NT2/D1 (cell line): ENCODE measurements at places on chromosomes 16 and 17.

GRCh38 chr16:28492511-28492910 lies 637 bp upstream of the CLN3 start:
- no peak for DNase-seq

- no peak for DNase-seq
Observed at GRCh38 chr16:69440250-69440649, 15.8 kb downstream of the CYB5B start.

DNA sequence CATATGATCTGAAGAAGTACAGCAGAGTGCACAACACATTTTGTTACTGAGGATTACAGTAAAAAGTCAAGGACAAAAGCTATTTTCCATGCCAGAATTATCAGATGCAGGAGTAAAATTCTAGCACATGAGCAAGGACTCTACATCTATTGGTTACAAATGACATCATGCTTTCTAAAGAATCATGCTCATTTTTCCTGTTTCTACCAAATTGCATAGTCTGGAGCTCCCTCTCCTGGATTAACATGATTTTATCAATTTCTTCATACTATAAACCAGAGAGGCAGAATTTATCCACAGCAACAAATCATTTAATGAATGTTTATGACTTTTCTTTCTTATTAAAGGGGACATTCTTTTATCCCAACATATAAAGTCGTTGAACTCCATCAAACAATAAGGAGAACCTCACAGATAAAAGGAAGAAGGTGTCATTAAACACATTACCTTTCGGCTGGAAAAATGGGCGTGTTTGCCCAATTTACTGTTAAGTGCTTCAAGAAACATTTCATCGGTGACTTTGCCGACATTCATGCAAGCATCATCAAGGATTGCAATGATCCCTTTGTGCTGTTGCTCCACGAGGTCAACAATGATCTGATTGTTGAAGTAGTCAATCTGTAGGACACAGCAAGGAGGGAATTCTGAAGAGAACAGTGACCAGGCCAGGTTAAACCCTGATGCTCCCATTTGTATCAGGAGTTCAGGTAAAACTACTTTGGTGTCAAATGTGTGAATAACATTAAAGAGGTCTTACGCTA lies 121.7 kb downstream of the MYO1D start:
- no peak for DNase-seq

DNA sequence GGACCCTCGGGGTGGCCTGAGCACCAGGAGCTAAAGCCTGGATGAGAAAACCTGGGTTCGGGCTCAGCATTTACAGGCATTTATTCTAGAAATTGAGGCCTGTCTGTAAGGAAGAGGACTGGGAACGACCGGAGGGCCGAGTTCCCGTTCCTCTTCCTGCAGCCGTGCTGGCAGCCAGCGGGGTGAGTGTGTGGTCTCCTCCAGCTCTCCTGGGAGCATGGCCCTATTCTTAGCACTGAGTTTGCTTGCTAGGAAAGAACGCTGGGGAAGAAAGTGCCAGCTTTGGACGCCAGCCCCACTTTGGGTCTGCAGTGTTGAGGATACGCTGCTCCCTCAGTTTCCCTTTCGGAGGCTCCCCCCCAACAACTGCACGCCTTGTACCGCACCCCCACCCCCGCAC lies 49.6 kb downstream of the MGAT5B start:
- no peak for DNase-seq

DNA sequence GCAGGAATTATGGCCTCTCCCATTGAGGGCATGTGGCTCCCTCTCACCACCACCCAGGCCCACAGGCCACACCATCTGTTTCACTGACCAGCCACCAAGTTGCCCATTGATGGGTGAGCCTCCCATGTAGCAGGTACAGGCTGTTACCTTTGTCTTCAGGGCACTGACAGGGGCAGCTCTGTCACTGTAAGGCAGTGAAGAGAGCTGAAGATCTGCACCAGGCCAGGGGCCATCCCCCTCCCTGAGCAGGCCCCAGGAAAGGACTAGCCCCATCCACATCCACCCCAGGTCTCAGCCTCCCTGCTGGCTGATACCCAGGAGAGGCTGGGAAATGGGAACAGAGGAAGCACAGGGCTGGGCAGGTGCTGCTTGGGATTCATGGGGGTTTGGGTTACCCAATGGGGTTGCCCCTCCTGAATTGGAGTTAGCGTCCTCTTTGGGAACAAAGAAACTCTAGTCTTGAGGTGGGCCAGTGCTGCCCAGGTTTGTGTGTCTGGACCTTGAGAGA lies 1691.4 kb downstream of the TP53TG3F start:
- DNase-seq, result no peak

GRCh38 chr17:82238472-82239201 lies 9.8 kb downstream of the SLC16A3 start:
- no peak for DNase-seq

- DNase-seq, result no peak
Observed at GRCh38 chr17:32323811-32324491, 18.0 kb downstream of the C17orf75 start.

GRCh38 chr17:62064029-62064790 lies 868 bp downstream of the MED13 start:
- no peak for DNase-seq

- no peak for DNase-seq
Observed at GRCh38 chr16:52547004-52547833, at the start of gene TOX3. Gene TOX3, minus strand, starts transcription at chr16:52547143. Its CDS starts 420 bp downstream, at chr16:52546723.

DNA sequence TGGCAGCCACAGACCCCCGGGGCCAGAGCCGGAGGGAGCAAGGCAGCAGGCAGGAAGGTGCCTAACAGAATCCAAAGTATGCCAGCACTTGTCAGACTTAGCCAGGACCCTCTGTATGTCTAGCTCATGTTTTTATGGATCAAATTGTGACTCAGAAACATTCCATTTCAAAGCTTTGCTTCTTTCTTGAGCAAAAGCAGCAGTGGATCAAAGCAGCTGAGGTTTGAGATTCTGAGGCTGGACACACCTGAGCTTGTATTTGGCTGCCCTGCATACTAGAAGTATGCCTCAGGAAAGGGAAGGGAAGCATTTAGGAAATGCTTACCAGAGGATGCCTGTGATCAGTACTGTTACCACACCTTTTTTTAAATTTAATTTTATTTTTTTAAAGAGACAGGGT lies 5.7 kb upstream of the MYO1C start:
- DNase-seq, result no peak

DNA sequence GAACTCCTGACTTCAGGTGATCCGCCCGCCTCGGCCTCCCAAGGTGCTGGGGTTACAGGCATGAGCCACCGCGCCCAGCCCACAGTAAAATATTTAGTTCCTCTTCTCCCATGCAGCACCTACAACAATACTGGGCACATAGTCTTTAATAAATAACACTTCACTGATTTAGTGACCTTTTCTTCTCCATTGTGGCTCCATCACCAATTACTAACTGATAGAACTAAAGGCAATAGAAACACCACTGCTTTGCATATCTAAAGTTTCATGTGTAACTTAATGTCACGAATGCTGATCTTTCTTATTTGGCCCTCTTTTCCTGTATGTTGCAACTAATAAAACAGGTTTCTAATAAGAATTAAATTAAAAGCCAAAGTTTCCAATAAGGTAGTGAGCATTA lies 38.9 kb downstream of the TRIM37 start:
- DNase-seq, result no peak

GRCh38 chr17:22142091-22142490 lies 449.8 kb downstream of the KCNJ18 start:
- no peak for DNase-seq

DNA sequence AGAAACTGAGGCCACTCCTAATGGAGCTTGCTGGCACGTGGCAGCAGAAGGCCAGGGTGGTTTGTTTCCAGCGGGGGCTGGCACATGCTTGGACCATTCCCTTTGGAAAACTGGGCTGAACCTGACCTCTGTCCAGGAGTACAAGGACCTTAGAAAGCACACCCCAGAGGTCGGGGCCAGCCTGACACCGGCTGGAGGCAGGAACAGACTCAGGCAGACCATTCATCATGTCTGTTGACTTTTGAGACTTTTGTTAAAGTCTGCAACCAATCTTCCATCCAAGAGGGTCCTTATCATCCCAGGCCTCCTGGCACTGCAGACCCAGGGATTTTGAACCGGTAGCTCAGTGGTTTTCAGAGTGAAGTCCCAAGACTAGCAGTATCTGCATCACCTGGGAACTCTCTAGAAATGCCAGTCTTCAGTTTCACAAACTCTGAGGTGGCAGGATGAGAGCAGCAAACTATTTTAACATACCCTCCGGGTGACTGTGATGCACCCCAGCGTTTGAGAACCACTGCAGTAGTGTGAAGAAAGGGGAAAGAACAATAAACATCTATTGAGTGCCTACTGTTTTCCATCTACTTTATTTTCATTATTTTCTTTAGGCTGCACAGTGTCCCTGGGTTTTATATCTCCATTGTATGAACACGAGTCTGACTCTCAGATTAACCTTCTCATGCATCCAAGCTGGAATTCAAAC lies 145.3 kb upstream of the PLCG2 start:
- DNase-seq, result no peak

DNA sequence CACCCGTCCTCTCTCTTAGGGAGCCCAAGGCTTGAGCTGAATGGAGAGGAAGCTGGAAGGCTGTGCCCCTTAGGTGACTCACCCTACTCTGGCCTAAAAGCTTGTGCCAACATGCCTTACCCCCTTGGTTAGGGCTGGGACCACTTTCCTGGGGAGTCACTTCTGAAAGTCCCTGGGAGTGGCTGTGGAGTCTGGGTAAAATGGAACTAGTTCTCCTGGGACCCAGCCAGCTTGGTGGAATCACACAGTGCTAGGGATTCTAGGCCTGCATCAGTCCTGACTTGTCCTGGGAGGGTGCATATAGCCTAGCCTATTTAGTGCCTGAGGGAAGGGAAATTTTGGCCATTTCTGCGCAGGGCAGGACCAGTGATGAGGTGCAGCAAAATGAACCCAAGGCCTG lies 10.5 kb downstream of the MMP28 start:
- DNase-seq, result no peak

DNA sequence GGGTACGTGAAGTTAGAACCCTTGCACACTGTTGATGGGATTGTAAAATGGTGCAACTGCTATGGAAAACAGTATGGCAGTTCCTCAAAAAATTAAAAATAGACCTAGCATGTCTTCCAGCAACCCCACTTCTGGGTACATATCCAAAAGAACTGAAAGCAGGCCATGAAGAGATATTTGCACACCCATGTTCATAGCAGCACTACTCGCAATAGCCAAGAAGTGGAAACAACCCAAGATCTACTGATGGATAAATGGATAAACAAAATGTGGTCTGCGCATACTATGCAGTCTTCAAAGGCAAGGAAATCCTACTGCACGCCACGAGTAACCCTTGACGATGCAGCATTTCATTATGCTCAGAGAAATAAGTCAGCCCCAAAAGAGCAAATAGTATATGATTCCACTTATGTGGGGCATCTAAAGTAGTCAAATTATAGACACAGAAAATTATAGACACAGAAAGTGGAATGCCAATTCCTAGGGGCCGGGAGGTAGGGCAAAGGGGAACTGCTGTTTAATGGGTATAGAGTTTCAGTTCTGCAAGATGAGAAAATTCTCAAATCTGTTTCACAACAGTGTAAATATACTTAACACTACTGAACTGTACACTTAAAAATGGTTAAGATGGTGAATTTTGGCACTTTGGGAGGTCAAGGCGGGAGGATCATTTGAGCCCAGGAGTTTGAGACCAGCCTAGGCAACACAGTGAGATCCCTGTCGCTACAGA lies 17.2 kb downstream of the CORO7 start:
- no peak for DNase-seq

DNA sequence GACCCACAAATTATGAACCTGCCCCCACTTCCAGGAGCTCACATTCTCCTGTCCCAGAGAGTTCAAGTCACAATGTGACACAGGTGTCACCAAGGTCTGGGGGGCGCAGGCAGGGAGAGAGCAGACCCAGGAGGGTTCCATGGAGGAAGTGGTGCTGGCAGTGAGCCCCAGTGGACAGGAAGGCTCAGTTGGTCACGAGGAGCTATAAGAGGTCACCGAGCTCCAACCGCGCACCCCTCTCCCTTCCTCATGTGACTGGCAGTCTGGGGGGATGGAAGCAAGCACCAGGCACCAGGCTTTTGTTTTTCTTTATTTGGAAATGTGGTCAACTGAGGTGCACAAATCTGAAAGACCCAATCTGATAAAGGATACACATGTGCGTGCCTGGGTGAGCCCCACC lies 2.5 kb downstream of the ITGAD start:
- DNase-seq, result no peak

GRCh38 chr16:57646388-57647039 lies 18.1 kb downstream of the ADGRG1 start:
- no peak for DNase-seq

DNA sequence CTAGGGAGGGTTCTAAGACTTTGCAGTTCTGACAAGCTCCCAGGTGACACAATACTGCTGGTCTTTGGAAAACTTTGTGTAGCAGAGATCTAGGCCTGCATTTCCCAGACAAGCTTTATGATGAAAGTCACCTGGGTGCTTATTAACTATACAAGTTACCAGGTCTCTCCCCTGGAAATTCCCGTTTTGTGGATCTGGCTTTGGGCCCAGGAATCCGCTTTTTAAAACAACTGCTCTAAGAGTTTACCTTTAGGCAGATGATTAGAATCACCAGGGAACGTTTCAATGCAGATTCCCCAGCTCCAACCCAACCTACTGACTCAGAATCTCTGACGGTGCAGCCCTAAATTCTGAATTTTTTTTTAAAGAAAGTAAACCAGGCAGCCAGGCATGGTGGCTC lies 36.3 kb downstream of the MYH3 start:
- DNase-seq, result no peak

GRCh38 chr16:23827057-23827456 lies 8.7 kb upstream of the PRKCB start:
- no peak for DNase-seq
